Erythroblast (primary cell): ENCODE measurements at places on chromosomes 6 and 20.

- DNase-seq, result no peak
These were observed 79.5 kb downstream of the ZMYND8 start for GRCh38 chr20:47276851-47277534.

DNA sequence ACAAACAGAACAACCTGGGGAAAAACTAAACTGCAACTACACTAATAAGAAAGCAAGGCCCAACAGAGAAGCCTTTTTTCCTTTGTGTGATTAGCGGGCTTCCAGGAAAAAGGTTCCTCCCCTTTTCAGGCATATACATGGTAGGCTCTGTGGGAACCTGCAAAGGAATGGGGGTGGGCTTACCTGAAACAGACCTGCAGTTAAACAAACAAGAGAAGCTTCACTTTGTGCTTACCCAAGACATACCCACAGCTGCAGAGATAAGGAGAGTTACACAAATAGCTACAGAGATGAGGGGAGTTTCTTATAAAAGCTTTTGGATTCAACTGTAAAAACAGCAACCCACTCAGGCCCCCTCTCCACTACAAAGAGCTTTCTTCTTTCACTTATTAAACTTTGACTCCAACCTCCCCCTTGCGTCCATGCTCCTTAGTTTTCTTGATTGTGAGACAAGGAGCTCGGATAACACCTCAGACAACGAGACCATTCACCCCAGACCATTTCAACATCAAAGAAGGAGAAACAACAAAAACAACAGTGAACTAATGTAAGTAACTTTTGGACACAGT lies 30.9 kb downstream of the RNF146 start:
- DNase-seq, result no peak

DNA sequence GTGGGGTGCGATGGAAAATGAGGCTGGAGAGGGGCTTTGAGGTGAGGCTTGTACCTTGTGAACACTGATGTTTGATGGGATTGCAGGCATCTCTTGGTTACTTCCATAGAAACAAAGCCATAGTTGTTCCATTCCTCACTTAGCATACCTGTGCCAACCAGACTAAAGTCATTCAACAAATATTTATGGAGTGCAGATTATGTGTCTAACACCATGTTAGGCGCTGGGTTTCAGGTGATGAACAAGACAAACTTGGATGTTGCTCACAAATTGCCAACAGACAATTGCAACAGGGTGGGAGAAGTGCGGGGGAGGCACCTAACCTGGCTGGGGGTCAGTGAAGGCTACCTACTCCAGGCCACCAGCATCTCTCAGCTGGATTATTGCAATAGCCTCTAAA lies 1.5 kb downstream of the TTPAL start:
- DNase-seq, result no peak

DNA sequence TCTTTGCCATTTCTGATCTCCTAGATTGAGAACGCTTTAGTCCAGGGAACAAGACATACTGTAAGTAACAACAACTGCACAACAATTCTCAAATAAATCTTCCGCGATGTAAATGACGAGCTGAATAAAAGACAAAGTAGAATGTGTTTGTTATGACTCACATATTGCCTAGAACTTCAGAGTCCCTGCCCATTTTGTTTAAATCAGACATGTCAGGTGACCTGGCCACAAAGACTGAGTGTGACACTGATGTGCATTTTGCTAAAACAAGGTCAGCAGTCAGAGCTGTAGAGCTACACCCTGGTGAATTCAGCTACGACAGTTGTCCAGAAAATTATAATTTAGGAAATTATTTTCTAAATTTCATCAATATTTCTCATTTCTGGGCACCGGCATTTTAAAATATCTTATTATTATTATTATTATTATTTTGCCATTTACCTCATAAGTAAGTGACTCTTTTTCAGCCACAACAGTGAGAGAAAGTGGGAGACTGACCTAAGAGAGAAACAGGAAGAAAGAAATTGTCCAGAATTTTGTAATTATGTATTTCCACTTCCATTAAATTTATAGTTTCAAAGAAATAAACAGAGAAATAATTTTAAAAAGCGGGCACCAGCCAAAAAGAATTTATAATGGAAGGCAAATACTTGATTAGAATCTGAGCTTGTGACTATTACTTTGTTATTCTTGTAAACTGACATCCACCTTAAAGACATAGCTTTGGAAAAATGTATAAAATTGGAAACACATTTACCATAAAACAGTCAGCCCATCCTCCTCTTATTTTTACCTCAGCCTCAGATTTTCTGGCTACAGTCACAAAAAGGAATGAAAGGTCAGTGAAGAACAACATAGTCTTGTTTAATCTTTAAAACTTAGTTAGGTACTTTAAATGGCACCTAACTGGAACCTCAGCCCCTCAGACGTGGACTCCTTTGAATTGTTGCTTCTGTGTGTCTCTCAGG lies 157.0 kb upstream of the CITED2 start:
- DNase-seq, result peak; percentile 48

DNA sequence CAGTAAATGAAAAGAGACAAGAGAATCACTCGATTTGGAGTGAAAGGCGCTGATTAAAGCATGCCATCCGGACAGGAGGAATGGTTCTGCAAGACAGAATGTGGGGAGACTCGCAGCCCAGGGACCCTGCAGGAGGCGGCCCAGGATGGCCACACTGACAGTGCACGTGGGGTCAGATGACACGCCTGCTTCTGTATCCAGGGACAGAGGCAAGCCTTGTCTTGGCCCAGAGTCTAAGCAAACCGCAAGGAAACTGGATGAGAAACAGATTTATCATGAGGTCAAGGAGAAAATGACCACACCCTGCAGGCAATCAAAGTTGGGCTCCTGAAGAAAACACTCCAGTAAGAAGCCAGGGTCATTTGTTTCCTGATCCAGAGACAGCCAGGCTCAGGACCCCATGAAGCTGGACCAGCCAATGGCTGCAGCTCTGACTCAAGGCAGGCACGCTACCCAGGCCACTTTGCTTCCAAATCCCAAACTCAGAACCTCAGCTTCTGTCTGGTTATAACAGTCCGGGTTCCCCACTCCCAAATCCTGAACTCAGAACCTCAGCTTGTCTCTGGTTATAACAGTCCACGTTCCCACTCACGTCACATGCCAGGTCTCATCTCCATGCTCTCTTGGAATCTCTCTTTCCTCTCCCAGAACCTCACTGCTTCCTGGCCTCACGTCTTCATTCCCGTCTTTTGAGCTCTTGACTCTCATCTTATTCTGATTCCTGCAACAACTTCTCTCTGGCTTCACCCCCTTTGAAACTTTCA lies 144.9 kb upstream of the THBS2 start:
- DNase-seq, result no peak

DNA sequence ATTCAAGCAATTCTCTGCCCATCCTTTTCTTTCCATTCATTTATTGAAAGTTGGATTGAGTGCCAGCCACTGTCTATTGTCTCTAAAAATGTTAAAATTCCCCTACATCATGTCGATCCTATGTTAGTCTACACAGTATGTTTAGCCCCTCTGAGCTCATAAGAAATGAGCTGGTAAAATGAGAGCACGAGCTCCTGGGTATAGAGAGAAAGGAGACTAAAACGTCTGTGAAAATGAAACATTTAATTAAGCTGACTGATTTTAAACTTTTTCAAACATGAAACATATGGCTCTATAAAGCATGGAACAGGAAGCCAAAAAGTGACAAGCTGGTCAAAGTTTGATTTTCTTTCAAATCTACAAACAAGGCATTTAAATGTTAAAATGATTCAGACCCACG lies 104.0 kb upstream of the ASF1A start:
- DNase-seq, result no peak
